HT-29 (cell line): ENCODE measurements at places on chromosomes 16 and 17. TPM values are rescaled to one million over a fixed set of nuclear protein-coding genes. Genes with fewer than 3 reads are reported as not detected.

ACSM2B gene
- total RNA-seq = not detected in 2 replicates

CD300A gene
- not detected in 2 replicates for total RNA-seq

ADAMTS18 gene
- not detected in 2 replicates for total RNA-seq

CACNB1 gene
- 3.5 and 6.5 TPM in 2 replicates for total RNA-seq

YPEL2 gene
- 10.9 and 13.4 TPM in 2 replicates for total RNA-seq

TOM1L1 gene
- total RNA-seq = 25.9 and 29.1 TPM in 2 replicates

PLA2G10 gene
- 0.33 TPM in 1 of 2 replicates, not detected in the other for total RNA-seq

SP6 gene
- total RNA-seq = 11.2 and 12.5 TPM in 2 replicates

CNGB1 gene
- total RNA-seq = not detected in 2 replicates

DNA sequence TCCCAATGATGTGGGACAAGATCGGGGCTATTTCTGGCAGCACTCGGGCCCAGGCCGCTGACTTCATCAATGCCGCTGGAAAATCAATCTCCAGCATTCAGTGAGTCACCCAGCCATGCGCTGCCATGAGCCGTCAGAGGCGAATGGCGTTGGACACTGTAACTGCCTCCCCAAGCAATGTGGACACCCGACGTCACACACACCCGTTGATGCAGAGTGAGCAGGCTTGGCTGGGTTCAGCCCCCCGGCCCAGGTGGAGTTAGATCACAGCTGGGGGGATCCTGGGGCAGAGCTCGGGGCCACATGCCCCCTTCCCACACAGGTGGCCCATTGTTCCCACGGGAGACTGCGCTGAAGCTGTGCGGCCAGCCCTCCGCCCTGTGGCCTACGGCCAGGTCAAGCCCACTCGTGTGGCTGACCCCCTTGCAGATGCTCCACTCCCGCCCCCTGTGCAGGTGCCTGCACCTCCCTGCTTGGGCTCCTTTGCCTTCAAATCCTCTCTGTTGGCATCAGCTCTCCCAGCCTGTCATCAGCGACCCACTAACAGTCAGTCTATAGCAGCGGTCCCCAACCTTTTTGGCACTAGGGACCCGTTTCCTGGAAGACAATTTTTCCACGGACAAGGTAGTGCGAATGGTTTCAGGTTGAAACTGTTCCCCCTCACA, 89.9 kb downstream of the TBC1D16 start:
- DNase-seq = no peak

DNA sequence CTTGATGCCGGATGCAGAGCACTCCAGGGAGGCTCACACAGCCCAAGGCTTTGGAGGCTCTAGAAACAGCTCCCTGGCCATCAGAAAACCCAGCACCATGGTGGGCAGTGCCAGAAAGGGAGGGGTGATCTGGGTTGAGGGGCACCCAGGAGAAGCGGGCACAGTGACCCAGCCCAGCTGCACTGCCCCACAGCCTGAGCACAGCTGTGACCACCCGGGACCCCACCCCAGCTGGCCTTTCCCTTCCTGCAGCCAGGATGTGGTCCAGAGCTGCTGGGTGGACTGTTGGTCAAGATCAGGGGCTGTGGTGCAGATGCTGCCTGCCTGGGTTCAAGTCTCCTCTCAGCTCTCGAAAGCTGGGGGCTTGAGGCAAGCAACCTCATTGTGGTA, 223.1 kb downstream of the ZNF423 start:
- DNase-seq = no peak

DNA sequence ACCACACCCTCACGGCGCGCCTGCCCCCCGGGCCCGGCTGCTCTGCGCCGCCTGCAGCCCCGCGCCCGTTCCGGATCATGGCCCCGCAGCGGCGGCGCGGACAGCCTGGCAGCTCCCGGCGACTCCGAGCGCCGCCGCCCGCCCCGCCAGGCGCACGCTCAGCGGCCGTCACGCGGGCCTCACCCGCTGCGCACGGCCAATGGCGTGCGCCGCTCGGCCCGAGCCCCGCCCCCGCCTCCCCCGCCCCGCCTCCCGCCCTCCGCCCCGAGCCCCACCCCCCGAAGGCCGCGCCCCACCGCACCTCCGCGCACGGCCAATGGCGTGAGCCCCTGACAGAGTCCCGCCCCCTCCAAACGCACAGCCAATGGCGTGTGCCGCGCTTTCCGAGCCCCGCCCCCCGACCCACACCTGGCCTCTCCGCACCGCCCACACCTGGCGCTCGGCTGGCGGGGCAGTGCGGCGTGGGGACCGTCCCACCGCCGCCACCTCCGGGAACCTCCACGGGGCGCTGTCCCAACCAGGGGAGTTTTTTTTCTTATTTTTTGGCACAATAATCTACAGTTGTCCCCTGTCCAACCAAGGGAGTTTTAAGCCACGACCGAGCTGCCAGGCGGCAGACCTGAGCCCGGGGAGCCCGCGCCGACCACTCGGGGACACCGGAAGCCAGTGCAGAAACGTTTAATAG, at the start of gene PCYT2:
Gene PCYT2, minus strand, starts transcription at position 123 of the 685 bp plus-strand sequence. Its CDS starts 44 bp downstream, at position 79.
- DNase-seq = peak; percentile 92

DNA sequence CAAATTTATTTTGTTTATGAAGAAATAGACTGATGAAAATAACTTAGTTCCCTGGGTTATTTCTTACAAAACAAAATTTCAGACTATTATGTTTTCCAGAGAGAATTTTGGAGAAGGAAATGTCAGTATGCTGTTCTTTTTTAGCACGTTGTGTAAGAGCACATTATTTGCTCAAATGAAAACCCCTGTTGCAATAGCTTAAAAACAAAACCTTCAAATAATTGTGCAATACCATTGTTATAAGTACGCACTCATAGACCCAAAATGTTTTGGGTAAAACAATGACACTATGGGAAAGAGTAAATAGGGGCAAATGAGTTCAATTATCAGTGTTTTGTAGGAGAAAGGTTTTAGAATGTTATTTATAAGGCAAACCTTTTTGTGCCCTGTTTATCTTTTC, 18.2 kb downstream of the VMP1 start:
- no peak for DNase-seq

GRCh38 chr16:12902511-12903372, 1.3 kb downstream of the SHISA9 start:
- DNase-seq = no peak

- DNase-seq = peak; percentile 25
Observed at GRCh38 chr17:1055751-1056645, 59.1 kb downstream of the TIMM22 start.

DNA sequence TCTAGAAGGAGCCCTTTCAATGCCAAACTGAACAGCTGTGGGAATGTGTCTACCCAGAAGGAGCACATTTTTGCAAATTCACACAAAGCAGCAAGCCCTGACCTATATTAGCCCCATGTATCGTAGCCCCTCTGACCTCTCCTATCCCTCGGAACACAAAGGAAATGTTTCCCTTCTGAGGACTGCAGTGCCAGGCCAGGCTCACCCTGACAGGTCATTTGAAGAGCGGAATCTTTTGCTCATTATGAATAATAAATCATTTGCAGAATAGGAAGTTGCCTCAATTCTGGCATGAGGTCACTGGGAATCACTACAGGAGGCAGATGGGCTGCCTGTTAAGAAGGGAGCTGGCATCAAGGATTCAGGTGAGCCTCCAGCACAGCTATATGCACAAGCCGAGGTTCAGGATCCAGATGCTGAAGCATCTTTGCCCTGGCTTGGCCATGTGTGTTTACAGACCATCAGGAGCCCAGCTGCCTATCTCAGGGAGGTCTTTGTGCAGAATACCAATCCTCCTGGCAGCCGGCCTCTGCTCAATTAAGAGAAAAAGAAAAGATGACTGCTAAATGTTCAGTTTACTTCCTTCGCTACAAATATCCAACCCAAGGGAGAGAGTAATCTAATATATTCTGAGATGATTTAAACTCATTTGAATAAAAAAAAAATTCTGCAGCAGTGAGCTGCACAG, 119.4 kb downstream of the USP31 start:
- DNase-seq = no peak

DNA sequence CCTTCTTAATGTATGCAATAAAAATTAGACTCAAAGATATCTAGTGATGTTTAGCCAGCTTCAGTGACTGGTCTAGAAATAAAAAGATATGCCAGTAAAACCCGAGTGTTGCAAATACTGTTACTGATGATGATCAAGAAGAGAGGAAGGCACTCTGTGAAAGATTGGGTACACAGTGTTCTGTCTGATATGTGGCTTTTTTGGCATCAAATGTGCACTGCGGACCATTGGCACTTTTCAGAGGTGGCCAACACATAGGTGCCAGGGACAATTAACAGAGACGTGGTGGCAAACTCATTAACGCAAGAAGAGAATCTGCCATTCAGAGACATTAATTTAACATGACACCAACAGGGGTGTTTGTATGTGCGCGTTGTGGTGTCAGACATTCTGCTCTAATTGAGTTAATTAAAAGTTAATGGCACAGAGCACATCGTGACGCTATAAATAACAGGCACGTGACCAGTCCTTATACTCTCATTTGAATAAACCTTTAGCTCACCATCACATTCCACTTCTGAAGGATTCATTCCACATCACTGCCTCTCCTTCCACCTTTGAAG, 549.3 kb upstream of the HSBP1 start:
- DNase-seq = no peak

- DNase-seq = no peak
Observed at GRCh38 chr16:31862761-31863160, 10.8 kb upstream of the ZNF267 start.

GRCh38 chr16:50178491-50178941, 25.4 kb downstream of the TENT4B start:
- no peak for DNase-seq

- DNase-seq = no peak
Observed at GRCh38 chr16:57694231-57694724, 328 bp upstream of the DRC7 start.

DNA sequence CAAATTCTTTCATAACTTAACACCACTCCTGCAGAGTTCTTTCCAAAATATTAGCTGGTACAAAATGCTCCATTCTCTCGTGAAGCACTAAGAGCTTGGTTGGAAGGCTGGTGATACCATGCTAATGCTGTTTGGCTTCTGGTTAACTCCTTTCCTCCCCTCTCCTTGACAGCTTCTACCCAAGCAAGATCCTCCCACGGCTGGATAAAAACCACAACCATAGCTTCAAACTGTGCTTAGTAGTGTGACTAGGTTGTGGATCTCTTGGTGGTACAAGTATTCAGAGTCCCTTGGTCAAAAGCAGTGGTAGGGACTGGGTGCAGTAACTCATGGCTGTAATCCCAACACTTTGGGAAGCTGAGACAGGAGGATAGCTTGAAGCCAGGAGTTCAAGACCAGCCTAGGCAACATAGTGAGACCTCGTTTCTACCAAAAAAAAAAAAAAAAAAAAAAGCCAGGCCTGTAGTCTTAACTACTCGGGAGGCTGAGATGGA, 2.3 kb downstream of the PHAF1 start:
- no peak for DNase-seq

- no peak for DNase-seq
Observed at GRCh38 chr17:2057760-2058585, 3.1 kb downstream of the HIC1 start.

DNA sequence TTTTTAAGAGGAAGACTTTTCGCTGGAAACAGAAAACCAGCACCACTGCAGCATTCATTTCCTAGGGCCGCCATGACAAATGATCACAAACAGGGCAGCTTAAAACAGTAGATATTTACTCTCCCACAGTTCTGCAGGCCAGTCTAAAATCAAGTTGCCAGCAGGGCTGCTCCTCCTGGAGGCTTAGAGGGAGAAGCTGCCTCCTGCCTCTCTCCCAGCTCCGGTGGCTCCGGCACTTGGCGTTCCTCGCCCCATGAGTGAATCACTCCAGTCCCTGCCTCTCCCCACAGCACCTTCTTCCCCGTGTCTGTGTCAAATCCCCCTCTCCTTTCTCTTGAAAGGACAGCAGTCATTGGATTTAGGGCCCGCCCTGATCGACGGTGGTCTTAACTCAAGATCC, 72.1 kb downstream of the SOCS1 start:
- no peak for DNase-seq

DNA sequence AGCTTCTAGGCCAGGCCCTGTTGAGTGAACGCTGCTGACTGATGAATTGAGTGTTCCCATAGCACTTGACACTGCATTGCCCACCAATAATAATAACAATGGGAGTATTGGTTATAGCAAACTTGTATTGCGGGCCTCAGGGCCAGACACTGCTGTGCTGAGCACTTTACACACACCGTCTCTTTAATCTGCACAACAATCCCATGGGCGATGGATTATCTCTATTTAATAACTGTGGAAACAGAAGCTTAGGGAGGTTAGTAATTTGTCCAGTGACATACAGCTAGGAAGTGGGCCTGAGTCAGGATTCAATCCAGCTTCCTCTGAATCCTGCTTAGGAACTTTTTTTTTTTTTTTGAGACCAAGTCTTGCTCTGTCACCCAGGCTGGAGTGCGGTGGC, 11.2 kb downstream of the ARHGAP23 start:
- DNase-seq = no peak

DNA sequence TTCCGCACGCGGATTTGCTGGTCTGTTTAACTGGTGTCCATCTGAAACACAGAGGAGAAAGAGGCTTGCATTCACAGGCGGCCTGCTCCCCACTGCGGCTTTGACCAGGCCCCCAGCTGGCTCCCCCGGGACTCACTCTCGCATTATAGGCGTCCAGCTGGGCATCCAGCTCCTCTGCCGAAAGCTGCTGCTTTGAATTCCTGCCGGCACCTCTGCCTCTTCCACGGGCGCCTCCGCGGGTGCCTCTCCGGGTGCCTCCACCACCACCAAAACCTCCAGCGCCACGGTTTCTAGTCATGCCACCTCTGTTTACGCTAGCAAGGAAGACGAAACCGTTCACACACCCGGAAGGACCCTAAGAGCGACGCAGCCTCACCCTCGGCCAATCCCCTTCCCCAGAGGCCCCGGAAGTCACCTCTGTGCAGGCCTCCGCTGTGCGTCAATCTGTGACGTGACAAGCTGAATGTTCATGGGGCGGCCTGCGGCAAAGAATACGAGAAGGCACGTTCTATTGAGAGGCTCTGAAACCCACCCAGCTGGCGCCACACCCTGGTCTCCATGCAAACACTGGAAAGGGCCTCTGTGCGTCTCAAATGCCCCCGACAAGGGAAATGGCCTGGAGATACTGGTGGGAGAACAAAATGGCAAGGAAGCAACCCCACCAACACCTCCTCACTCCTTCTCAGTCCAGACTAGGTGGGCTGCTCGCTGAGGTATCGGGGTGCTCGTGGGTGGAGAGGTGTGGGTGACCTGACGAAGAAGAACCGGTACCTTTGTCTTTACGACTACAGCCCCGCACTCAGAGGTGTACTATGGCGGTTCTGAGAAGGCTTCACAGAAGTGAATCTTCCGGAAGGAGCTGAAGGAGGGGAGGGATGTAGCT, 3.0 kb downstream of the ALYREF start:
- no peak for DNase-seq

GRCh38 chr16:67672739-67673662, 6.4 kb downstream of the C16orf86 start:
- DNase-seq = peak; percentile 90

GRCh38 chr17:65723431-65724151, 162.1 kb upstream of the AXIN2 start:
- DNase-seq = peak; percentile 61

- DNase-seq = no peak
Observed at GRCh38 chr17:6232732-6233101, 162.5 kb downstream of the WSCD1 start.

DNA sequence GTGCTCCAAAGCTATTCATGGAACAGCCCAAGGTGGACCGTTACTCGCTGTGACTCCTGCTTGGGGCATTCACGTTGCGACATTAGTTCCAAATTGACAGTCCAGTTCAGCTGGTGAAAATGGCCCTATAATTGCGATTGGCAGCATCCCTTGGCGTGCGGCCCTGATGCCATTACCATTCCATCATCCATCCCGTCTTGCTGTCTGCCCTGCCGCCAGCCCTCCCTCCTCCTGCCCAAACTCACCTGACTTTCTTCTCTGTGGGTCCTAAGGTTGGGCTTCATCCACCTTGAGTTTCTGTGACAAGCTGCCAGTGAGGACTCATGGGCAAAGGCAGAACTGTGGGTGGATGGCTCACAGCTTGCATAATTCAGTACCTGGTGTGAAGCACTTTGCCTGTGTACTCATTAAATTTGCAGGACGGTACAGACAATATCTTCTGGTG, 104.6 kb downstream of the RPTOR start:
- DNase-seq = no peak
